ENCODE measurements at places on chromosomes 2 and 18.

GRCh38 chr2:217875556-217876252 lies 127.1 kb downstream of the TNS1 start:
- no peak for DNase-seq

DNA sequence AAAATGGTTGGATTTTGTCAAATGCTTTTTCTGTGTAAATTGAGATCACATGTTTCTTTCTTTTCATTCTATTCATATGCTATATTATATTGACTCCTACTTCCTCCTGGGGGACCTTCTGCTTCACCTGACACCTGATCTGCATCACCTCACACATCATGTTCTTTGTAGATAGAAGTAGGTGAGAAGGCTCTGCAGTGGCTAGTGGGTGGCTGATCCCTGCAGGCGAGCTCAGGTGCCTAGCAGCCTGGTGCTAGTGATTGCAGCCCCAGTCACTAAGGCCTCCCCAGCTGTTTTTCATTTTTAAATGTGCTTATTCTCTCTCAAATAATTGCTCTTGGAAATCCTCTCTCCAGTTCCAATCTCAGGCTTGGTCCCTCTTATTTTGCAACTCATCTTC lies 33.6 kb downstream of the MC4R start:
- no peak for DNase-seq

DNA sequence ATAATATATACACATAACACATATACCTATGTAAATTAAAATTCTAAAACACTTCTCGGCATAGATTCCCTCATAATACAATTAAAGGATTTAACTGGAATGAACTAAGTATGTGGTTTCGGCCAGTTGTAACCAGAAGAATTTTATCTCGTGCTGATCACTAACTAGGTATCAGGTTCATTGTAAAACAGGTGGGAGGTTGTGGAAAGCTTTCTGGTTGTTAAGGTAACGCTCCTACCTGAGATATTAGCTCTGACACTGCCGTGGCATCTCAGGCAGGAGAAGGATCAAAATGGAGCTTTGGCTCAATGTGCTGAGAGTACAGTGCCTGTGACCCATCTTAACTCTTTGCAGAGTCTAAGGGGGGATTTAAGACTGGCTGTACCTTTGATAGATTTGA lies 42.5 kb downstream of the SLC9A2 start:
- no peak for DNase-seq

DNA sequence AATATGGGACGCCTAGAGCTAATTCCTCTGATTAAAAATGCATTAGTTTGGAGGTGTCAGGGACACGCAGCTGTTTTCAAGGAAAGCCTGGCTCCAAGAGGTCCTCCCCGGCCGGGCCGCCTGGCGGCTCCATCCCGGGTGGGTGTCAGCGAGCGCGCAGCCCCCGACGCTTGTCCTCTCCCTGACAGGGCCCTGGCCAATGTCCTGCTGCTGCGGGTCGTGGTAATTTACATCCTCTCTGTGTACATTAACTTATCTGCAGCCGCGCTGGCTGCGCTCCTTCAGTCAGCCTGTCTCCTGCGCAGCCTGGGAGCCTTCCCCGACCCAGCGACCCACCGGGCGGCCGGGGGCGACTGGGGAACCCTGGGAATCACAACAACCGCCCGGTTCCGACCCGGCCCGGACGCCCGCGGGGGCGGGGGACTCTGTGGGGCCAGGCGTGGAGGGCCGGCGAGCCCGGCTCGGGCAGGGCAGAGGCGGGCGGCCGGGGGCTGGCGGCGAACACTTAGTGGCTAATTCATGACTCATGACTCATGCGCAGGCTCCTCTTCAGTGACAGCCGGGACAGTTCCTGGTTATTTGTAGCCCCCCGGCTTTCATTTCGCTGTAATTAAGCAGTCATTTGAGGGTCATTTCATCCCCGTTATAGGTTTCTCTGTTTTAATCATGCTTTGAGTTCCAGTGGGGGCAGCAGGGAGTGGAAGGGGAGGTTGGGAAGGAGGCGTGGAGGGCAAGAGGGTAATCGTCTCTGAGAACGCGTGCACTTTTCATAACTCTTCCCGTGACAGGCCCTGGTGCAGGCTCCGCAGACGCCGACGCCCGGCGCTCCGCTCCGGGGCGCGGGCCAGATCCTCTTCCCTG lies 141.9 kb upstream of the CTAGE1 start:
- no peak for DNase-seq

GRCh38 chr18:45688113-45688512 lies 35.9 kb upstream of the SLC14A1 start:
- DNase-seq, result no peak

DNA sequence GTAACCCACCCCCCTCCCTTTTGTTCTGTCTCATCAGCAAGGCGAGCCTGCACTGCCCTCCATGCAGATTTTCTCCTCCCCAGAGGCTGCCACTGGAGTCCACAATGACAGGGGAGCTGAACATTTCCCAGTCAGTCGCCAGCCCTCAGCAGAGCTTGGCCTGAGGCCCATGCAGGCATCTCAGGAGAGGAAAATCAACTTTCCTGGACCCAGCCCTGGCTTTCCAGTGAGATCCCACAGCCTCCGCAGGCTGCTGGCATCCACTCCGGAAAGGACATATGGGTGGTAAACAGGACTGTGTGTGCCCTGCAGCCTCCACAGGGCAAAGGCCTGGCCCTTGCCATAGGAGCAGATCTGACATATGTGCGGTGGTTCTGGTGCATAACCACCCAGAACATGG lies 253.8 kb downstream of the TNS1 start:
- DNase-seq, result no peak

DNA sequence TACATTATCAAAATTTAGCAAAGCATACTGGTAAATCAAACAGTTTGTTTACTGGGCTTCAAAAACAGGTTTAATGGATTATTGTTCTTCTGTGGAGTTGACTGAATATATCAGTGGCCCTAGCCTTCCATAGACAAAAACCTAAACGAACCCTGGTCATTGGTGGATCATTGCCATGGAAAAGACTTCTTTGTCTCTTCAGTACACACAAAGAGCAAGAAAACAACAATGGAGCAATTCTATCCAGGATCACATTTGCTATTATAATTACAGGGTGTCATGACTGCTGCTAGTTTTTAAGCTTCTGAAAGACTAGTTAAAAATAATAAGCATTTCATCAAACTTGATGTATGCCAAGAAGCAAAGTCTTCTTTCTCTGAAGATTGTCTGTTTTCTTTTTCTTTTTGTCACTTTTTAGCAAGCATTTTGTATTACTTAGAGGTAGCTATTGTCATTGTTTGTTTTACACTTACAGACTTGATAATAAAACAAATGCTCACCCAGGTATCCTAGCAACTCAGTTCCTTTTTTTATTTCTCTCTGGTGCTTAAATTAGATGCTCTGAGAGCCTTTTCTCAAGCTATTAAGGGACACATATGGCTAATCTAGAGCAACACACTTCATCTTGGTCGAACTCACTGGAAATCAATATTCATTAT lies 1228.7 kb upstream of the DDX18 start:
- DNase-seq, result no peak

- no peak for DNase-seq
These were observed 20.6 kb downstream of the SMAD7 start for GRCh38 chr18:48929941-48930713.

DNA sequence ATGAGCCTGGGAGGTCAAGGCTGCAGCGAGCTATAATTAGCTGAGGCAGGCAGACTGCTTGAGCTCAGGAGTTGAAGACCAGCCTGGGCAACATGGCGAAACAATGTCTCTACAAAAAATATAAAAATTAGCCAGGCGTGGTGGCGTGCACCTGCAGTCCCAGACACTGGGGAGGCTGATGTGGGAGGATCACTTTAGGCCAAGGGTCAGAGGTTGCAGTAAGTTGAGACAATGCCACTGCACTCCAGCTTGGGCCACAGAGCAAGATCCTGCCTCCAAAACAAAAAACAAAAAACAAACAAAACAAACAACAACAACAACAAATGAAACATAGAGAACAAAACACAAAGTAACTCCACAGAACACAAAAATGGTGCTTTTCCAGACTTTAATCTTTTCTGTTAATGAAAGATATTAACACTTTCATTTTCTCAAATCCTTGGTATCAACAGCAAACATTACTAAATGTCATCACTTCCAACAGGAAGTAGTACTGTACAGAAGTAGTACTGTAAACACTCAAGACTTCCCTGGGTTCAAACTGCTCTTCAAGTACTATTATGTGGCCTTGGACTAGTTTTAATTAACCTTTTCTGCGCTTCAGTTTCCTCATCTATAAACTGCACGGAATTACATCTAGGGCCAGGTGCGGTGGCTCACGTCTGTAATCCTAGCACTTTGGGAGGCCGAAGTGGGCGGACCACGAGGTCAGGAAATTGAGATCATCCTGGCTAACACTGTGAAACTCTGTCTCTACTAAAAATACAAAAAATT lies 27.9 kb downstream of the PUM2 start:
- DNase-seq, result no peak

DNA sequence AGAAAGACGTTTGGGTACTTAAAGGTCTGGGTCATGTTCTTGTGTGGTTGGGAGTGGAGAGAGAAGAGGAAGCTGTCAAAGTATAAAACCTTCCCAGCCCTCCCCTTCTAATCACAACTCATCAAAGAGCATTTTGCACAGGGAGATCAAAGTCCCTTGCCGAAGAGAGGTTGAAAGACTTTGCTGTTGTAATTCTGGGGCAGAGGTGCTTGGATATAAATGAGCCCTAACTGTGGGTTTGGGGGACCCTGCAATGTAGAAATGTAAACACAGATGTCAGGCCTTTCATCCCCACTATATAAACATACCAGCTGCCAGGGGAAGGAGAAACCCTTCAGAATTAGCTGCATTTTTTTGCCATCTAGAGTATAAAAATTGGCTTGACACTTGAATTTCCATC lies 182.1 kb downstream of the ETAA1 start:
- DNase-seq, result no peak

- DNase-seq, result no peak
These were observed 5.3 kb downstream of the SLC4A3 start for GRCh38 chr2:219632760-219633105.

- no peak for DNase-seq
These were observed 1167.5 kb downstream of the DPP10 start for GRCh38 chr2:115609978-115610377.

DNA sequence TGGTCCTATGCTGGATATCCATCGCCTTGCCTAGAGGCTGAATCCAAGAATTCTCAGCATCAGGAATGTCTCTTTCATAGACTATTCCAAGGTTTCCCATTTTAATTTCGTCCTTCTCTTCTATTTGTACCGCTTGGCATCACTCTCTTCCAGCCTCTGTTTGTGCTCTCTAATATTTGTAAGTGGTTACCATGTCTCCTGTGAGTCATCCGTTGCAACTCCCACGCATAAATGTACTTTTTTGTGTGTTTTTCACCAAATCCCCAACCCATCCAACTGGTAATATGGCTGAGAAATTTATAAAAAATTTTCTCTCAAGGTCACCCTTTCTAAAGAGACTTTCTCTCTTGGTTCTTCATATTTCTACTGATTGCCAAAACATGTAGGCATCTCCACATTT lies 21.8 kb downstream of the COLEC12 start:
- no peak for DNase-seq

- DNase-seq, result no peak
These were observed 19.9 kb downstream of the TMSB10 start for GRCh38 chr2:84925336-84925723.

DNA sequence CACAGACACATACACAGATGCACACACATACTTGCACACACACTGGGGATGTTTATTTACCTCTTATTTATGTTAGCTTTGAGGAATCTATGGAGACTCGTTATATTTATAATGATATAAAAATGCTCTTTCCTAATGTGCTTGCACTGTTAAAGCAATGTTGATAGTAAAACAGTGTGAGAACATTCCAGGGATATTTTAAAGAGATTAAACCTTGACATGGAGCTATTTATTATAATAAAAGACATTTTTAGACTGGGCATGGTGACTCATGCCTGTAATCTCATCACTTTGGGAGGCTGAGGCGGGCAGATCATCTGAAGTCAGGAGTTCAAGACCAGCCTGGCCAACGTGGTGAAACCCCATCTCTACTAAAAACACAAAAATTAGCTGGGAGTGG lies 557.3 kb upstream of the ZNF804A start:
- DNase-seq, result no peak

GRCh38 chr2:74095632-74096031 lies 52.1 kb downstream of the BOLA3 start:
- DNase-seq, result no peak

DNA sequence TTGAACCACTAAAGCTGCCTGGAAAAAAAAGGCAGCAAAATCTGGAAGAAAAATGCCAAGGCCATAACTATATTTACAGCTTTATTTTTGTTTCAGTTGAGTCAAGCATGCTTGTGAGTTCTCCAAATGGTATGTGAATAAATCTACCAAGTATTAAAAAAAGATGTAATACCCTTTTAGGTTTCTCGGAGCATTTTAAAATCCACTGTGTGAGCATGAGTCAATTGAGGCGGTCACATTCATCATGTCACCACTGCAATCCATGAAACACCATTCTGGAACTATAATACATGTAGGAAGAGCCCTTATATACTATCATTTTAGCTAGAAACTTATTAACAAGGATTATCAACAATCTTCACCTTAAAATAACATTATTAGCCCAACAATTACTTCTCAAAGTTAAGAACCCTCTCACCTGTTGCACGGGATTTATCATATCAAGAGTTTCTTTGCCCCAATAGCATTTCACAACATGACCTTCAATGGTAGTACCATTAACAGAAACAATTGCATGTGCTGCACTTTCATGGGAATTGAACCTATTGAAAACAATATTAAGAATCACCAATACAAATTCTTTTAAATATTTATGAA lies 24.2 kb upstream of the C2orf42 start:
- DNase-seq, result no peak
